CD4-positive, alpha-beta T cell (primary cell): ENCODE measurements at places on chromosomes 6 and 20. TPM values are rescaled to one million over a fixed set of nuclear protein-coding genes. Genes with fewer than 3 reads are reported as not detected.

DNA sequence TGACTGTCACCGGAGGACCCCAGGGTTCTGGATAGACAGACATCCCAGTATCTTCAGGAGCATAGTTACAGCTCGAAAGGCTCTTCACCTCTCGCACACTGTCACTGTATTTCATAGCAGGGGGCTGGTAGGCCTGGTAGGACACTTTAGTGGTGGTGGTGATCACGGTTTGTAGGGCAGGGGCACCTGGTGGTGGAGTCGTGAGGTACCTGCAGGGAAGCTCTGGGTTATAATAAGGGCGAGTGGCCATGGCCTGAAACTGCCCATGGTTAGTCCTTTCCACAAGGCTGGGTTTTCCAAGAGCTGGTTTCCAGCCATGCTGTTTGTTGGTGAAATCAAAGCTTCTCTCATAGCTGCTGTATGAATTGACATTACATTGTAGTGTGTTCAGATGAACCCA lies 7.6 kb downstream of the GCM2 start:
- DNase-seq: no peak

- DNase-seq: no peak
Measured at GRCh38 chr6:126176282-126176681, 163.6 kb upstream of the CENPW start.

- DNase-seq: peak; percentile 5
Measured at GRCh38 chr6:133568970-133569889, 319.7 kb upstream of the TCF21 start.

- no peak for DNase-seq
Measured at GRCh38 chr20:33654680-33655161, 7.4 kb upstream of the C20orf144 start.

Gene DNMT3B
- 0.28 TPM for total RNA-seq

Gene SEMG2
- total RNA-seq: not detected

- DNase-seq: no peak
Measured at GRCh38 chr6:87341899-87342298, 2.7 kb upstream of the C6orf163 start.

- DNase-seq: no peak
Measured at GRCh38 chr6:154219250-154219649, 137.4 kb downstream of the IPCEF1 start.

DNA sequence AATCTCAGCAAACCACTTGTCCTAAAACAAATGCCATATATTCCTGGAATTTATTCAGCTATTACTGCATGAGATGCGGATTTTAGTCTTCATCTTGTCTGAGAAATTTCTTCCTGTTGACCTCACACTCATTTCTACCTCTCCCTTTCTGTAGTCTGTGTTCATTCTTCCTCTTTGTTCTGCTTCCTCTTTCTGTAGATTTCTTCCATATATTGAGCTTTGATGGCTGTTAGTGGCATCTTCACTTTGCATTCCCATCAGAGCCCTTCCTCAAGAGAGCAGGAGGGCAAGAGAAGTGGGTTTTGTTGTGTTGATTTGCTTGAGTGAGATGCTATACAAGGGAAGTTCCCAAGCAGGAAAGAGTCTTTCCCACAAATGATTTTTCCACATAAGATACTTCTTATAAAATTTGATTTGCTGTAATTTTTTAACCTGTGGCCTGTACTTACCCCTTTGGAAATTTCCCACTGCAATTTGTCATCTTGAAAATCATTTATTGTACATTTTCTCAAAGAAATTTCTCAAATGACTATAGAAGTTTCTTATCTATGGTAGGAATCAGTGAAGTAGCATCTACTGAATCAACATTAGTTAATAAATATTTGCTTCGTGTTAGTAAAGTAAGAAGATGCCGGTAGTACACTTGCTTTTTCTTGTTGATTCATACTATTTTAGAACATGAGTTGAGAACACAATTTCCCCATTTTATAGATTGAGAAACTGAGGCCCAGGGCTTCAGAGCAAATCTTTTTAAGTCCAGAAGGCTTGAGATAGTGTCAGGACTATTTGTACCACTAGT lies 43.8 kb downstream of the MAP3K4 start:
- no peak for DNase-seq

Gene KCNK16
- not detected for total RNA-seq

- no peak for DNase-seq
Measured at GRCh38 chr20:24915892-24916291, 33.2 kb upstream of the CST7 start.

Gene WFDC5
- not detected for total RNA-seq

DNA sequence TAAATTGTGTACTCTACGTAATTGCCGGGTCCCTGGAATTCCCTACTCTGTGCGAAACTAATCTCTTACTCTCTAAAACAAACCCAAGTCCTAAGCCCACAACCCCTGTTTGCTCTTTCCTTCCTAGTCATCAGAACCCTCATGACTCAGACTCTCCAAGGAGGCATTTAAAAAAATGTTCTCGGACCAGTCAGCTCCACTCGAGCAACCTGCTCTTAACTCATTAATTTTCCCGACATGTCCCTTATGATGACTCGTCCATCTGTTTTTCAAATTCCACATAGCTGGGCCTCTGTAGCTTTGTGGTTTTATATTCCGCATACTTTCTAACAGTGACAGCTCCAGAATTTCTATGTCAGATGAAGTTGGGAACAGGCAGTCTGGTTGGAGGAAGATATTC lies 2.6 kb upstream of the MUC22 start:
- DNase-seq: no peak

- DNase-seq: no peak
Measured at GRCh38 chr6:44138717-44139350, 11.5 kb downstream of the TMEM63B start.

Gene OXT
- total RNA-seq: 1.6 TPM

- no peak for DNase-seq
Measured at GRCh38 chr6:41878246-41878645, 16.9 kb downstream of the USP49 start.

- DNase-seq: no peak
Measured at GRCh38 chr6:119142041-119142440, 63.6 kb upstream of the FAM184A start.

Gene RAD21L1
- total RNA-seq: not detected

Gene ARMC12
- total RNA-seq: 2.8 TPM

Gene IMPG1
- not detected for total RNA-seq
